ENCODE measurements at places on chromosomes 2 and 18.

GRCh38 chr2:29223851-29224692, 108.9 kb downstream of the CLIP4 start:
- DNase-seq = peak; percentile 11

- no peak for DNase-seq
Measured at GRCh38 chr2:64992990-64993389, 3.8 kb downstream of the SLC1A4 start.

DNA sequence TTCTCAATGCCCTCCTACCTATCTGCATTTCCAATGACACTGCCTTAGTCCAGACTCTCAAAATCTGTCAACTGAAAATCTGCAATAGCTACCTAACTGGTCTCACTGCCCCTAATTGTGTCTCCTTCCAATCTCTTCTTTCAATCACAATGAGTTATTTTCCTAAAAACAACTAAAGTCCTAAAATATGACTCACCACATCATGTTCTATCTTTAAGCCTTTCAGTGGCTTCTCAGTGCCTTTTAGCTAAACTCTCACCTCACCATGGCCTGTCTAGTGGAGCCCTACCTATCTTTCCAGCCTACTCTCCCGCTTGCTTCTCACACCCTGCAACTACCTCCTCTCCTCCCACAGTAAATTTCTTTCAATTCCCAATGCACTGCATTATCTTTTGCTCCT, 220.9 kb upstream of the PKDCC start:
- DNase-seq = no peak

DNA sequence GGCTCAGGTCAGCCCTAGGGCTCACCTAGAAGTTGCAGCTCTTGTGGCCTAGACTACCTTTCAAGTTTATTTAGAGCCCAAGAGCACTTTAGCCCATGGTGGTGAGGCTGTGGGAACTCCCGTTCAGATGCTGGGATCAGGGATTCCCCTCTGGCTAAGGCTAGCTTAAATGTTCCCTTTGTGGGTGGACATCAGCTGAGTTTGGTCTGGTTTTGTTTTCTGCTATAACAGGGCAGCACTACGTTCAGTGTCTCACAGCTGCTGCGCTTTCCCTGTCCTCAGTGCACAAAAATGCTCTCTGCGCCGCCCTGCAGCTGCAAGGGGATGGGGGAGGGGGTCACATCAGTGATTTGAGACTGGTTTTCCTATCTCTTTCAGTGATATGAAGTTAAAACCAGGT, 170.5 kb upstream of the KCNJ3 start:
- DNase-seq = no peak

DNA sequence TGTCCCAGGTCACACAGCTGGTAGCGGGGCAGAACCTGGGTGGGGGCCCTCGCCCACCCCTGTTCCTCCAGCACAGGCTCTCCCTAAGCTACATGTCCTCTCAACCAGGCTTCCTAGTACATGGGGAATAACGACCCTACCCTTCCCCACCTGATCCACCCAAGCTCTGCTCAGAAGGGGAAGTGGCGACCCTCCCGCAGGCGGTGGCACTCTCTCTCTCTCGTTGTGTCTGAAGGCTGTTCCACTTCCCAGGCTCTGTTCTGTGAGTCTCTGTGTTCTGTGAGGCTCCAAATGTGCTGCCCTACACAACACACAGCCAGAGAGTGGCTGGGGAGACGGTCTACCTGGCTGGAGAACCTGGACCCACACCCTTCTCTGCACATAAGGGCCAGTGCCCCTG, 135.8 kb downstream of the COPS8 start:
- no peak for DNase-seq

GRCh38 chr2:198456418-198456817, 652.0 kb downstream of the PLCL1 start:
- no peak for DNase-seq

DNA sequence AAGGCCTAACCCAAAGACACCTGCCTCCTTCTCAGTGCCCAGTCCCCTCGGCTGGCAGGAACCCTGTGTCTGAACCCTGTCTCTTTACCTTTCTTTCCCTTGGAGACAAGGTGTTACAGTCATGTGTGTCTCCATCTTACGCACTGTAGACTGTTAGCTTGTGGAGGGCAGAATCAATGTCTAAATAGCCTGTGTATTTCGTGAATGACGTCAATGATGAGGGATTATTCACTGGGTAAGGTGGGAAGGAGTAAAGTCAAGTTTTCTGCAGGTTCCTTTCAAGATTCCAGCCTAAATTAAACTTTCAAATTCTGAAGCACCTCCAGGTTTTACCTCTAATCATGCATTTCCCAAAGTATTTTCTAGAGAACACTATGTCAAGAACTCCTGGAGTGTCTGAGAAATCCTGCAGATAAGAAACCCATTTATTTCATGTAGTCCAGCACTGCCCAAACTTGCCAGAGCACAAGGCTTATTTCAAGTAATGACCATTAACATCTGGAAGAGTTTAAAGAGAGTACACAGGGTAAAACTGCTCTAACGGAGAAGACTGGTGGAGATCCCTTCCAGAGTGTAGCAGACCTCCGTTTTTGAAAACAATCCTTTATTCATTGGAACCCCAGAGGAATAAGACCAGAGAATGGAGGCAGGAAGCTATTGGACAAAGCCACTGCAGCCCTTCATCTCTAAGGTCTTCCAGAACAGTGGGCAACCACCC, 72.8 kb downstream of the KCNF1 start:
- no peak for DNase-seq

DNA sequence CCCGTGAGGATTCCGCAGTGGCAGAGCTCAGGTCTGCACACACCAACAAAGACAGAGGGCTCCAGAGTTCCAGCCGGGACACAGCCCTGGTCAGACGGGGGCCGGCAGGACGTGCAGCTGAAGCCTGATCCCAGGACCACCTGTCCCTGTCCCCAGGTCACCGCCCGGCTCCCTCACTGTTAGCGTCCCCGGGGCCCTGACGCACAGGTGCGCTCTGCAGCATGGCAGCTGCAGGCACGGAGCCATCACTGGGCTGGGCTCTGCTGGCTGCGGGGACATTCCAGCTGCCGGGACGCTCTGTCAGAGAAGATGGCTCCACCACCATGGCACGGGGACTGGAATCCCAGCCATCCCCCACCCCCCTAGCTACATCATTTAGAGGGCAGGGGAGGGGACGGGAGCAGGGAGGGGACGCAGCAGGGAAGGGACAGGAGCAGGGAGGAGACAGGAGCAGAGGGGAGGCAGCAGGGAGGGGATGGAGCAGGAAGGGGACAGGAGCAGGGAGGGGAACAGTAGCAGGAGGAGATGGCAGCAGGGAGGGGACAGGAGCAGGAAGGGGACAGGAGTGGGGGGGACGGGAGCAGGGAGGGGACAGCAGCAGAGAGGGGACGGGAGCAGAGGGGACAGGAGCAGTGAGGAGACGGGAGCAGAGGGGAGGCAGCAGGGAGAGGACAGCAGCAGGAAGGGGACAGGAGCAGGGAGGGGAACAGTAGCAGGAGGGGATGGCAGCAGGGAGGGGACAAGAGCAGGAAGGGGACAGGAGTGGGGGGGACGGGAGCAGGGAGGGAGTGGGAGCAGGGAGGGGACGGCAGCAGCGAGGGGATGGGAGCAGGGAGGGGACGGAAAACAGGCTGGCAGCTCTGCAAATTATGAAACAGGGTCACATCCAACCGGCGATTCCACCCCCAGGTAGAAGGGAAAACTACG, 39.8 kb downstream of the SLC66A2 start:
- DNase-seq = no peak

- DNase-seq = no peak
Measured at GRCh38 chr2:68935471-68935870, 17.2 kb downstream of the GKN2 start.

DNA sequence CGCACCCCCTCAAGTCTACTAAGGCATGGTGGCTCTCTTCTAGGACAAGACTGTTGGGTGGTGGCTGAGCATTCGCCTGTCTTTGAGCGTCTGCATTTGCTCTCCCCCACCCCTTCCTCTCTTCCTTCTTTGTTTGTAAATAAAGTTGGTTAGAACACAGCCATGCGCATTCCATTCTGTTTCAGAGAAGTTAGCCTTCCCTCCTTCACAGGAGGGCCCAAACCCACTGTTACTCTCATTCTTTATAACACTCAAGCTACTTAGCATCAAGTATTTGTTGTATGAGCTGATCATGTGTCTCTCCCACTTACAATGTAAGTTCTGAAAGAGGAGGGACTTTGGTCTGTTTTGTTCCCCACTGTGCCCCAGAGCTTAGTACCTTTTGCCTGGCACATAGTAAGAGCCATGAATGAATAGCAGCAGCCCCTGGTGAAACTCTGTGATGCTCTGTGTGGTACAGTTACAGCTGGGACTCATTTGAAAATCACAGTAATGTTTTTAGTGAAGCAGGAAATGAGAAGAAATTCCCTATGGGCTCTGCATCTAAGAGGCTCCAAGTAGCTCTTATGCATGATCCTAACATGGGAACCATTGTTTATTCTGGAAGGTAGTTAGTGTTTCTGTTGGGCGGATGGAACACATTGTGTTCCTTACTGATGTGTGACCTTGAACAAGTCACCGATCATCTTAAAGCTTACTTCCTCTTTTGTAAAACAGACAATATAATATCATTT, 7.7 kb downstream of the MGAT5 start:
- no peak for DNase-seq

- no peak for DNase-seq
Measured at GRCh38 chr2:235170016-235170415, 218.2 kb downstream of the SH3BP4 start.

DNA sequence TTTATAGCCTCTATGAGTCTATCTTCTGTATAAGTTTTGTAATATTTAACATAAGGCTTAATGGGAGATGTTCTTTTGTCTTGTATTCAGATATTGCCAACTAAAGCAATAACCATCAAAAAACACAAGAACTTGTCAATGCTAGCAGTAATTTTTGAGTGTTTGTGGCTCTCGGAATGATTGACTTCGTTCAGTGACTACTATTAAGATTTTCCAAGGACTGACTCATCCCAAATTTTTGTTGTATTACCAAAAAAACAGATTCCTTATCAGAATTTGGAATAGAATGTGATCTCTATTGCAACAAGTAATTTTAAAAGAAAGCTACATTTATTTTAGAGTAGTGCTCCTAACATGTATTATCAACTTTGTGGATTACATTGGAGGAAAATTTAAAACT, 8.1 kb downstream of the NABP1 start:
- DNase-seq = no peak

GRCh38 chr2:187126247-187127005, 277.5 kb upstream of the ZSWIM2 start:
- DNase-seq = no peak

- DNase-seq = no peak
Measured at GRCh38 chr2:63903003-63903402, 61.3 kb downstream of the UGP2 start.

- no peak for DNase-seq
Measured at GRCh38 chr2:169294001-169294675, 68.2 kb downstream of the LRP2 start.

DNA sequence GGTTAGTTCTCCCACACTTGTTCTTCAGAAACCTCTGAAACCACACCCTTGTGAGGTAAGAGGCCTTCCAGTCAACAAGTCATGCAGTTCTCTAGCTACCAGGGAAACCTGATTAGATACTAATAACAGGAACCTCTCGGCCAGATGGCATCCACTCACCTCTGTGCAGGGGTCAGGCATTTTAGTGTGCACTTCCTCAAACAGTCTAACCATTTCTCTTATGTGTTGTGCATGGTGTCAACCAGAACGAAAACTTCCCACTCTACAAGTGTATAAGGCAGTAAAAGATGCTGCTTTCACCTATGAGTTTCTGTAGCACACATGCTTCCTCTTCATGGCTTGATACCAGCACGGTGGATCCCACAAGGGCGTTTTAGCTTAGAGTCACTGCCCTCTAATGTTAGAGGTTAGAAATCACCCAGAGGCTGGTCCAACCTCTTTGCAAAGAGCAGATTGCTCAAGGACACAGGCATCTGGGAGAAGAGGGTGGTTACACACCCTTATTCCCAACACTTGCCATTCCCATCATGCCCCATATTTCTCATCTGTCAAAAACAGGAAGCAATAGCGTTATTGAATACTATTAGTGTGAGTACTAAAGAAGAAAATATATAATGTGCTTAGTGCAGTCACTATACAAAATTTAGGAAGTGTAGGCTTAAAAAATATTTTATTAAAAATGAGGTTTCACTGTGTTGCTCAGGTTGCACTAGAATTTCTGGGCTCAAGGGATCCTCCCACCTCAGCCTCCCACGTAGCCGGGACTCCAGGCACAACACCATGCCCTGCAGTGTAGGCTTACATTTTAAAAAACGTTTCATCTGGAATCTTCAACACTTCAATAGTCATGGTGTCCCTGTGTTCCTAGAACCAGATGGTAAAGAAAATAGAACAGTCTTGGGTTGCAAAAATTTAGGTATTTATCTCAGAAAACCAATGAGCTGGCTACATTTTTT, 34.5 kb upstream of the RAB31 start:
- DNase-seq = no peak

GRCh38 chr2:147679191-147679954, 165.5 kb upstream of the ACVR2A start:
- no peak for DNase-seq

- no peak for DNase-seq
Measured at GRCh38 chr2:79576451-79576850, 63.6 kb downstream of the CTNNA2 start.

GRCh38 chr2:20484810-20485611, 38.1 kb downstream of the RHOB start:
- DNase-seq = no peak

DNA sequence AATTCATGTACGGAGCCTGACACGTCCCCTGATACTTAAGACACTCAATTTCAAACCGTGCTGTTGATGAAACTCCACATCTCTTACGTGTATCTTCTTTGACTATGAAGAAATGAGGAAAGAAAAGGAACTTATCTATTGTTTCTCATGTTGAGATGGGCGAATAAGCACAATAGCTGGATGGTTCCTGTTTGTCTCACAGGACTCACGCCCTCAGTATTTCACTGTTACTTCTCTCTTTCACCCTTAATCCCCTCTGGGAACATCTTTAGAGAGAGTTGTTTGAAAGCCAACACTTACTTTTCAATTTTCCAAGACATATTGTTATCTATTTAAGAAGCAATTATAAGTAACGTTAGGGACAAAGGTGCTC, 99.8 kb downstream of the COPS8 start:
- no peak for DNase-seq

GRCh38 chr18:50045126-50045525, 149.8 kb downstream of the MYO5B start:
- no peak for DNase-seq

- DNase-seq = peak; percentile 65
Measured at GRCh38 chr2:25851740-25852503, 26.4 kb downstream of the ASXL2 start.

- DNase-seq = no peak
Measured at GRCh38 chr2:215136669-215137328, 1.6 kb downstream of the ABCA12 start.

GRCh38 chr2:152577579-152577978, 139.7 kb downstream of the PRPF40A start:
- DNase-seq = no peak

GRCh38 chr2:109134741-109135358, 5.8 kb downstream of the SH3RF3 start:
- DNase-seq = no peak

Data from AG04450 (cell line).